Parietal lobe (tissue), 2 donors: ENCODE measurements at places on chromosomes 4 and X. TPM values are rescaled to one million over a fixed set of nuclear protein-coding genes. Genes with fewer than 3 reads are reported as not detected.

Gene XAGE2
- not detected for total RNA-seq

Gene GAB3
- 0.94 TPM for total RNA-seq

Gene FOXP3
- not detected for total RNA-seq

Gene CENPE
- 9.7 TPM for total RNA-seq

Gene RNF212
- 4.4 TPM for total RNA-seq

Gene THAP9
- total RNA-seq = 22.2 TPM

Gene ETDC
- total RNA-seq = not detected
